Choroid plexus epithelial cell (primary cell): ENCODE measurements at places on chromosomes 3 and 15.

- DNase-seq = no peak
Observed at GRCh38 chr3:134628884-134629283, 21.9 kb downstream of the KY start.

DNA sequence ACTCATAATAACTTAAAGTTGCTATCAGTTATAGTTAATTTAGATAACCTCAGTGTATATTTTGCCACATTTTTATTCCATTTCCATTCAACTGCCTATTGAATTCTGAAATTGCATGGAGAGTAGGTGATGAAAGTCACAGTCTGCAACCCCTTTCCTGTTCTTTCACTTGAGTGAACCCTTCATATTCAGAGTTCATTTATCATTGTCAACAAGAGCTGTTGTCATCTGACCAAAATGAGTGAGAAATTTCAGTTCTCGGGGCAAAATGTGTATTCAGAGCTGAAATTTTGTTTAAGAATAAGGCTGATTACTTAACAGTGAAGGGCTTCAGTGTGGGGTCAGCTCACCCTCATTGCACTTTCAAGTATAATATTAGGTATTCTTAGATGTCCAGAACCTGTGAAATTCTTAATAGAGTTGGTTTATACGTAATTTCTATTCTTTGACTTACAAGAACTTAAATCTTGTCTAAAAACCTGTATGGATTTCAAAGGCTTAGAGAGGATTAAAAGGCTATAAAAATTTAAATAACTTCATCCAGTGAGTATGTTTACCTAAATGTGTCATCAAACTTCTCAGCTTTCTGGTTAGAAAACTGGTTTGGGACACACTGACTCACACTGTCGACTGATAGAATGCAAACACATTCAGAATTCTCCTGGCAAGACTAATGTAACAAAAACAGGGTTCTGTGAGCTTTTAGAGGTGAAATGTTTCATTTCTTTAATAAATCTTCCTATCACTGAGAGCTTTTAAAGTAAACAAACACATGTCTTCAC, 92.2 kb downstream of the CMSS1 start:
- DNase-seq = peak; percentile 89

DNA sequence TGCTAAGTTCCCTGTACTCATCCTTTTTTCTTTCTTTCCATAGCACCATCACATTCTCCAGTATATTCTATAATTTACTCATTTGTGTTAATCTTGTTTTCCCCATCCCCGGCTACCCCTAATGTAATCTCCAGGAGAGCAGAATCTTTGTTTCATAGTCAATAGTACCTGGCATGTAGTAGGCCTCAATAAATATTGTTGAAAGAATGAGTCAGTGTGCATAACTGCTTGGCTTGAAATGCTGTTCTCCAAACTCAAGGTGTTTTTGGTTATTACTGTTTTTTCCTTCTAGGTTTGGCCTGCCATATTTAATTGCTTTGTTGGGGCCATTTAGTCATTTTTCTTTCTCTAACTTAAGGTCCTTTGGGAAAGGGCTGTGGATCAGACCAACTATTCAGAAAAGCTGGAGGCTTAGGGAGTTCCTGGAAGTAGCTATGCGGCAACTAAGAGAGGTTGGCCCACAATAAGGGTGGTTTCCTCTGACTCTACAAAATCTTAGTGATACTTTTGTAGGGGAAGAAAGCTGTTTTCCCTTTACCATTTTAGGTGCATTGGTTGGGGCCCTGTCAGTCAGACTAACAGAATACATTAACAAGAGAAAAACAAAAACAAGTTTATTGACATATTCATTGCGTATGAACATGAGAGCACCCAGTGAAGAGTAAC, 28.4 kb downstream of the KAT2B start:
- DNase-seq = no peak

- peak; percentile 74 for DNase-seq
Observed at GRCh38 chr3:94076055-94076454, 13.2 kb downstream of the NSUN3 start.

DNA sequence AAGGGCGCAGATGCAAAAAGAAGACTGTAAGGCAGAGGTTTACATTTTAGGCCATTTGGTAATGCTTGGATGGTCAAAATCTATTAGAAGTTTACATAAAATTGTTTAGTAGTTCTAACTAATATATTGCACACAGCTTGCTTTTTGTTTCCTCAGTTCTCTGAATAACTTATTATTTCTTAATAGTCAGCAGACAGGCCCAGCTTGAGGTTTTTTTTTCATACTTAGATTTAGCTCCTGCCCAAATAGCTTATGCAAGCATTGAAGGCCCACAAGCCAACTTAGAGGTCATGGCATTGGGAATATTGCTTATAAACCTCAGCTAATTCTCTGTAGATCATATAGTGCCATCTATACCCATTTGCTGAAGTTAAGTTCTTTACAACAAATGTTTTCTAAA, 172.5 kb downstream of the RAP2B start:
- DNase-seq = peak; percentile 28

- no peak for DNase-seq
Observed at GRCh38 chr3:177833332-177833731, 636.0 kb upstream of the TBL1XR1 start.

GRCh38 chr3:85560088-85560785, 601.4 kb downstream of the CADM2 start:
- DNase-seq = peak; percentile 65

DNA sequence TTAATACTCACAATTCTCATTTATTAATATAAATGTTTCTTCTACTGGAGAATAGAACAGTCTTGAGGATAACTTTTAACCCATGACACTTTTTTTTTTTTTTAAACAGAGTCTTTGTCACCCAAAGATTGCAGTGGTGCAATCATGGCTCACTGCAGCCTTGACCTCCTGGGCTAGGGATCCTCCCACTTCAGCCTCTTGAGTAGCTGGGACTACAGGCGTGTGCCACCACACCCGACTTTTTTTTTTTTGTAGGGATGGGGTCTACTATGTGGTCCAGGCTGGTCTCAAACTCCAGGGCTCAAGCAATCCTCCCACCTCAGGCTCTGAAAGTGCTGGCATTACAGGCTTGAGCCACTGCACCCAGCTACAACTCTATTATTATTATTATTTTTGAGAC, 34.5 kb downstream of the PIK3CB start:
- DNase-seq = no peak

DNA sequence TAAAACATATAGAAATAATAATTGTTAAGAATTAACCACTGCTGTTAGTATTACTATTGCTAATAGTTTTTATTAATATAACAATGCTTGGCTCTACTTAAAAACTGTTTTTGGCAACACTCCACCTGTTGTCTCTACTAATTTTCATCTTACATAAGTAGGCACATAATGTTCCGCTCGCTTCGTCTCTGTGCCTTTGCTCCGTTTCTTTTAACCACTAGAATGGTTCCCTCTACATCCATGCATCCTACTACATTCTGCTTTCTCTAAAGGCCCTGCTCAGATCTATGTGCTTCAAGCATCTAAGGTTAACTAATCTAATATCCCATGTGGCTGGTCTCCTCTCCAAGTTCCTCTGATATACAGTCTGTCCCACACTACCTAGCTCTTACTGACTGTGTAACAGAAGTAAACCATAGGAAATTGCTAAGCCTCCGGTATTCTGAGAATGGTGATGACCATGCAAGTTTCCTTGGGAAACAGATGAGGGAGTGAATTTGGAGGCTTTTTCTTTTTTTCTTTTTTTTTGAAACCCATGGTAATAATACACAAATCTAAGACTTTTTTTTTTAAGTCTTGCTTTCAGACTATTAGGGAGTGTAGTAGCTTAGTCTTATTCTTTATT, 138.3 kb downstream of the P3H2 start:
- no peak for DNase-seq
